ENCODE measurements at places on chromosomes 16 and 17. TPM values are rescaled to one million over a fixed set of nuclear protein-coding genes. Genes with fewer than 3 reads are reported as not detected.

NPW gene
- total RNA-seq: not detected

ZG16 gene
- not detected for total RNA-seq

PRCD gene
- total RNA-seq: 0.57 TPM

TSPAN10 gene
- total RNA-seq: 0.30 TPM

VPS35 gene
- 92.9 TPM for total RNA-seq

C16orf95 gene
- total RNA-seq: 0.67 TPM

KCNJ18 gene
- total RNA-seq: not detected

SCN4A gene
- total RNA-seq: 0.40 TPM

TBC1D3 gene
- not detected for total RNA-seq
